ENCODE measurements at places on chromosomes 4 and X. TPM values are rescaled to one million over a fixed set of nuclear protein-coding genes. Genes with fewer than 3 reads are reported as not detected.

DNA sequence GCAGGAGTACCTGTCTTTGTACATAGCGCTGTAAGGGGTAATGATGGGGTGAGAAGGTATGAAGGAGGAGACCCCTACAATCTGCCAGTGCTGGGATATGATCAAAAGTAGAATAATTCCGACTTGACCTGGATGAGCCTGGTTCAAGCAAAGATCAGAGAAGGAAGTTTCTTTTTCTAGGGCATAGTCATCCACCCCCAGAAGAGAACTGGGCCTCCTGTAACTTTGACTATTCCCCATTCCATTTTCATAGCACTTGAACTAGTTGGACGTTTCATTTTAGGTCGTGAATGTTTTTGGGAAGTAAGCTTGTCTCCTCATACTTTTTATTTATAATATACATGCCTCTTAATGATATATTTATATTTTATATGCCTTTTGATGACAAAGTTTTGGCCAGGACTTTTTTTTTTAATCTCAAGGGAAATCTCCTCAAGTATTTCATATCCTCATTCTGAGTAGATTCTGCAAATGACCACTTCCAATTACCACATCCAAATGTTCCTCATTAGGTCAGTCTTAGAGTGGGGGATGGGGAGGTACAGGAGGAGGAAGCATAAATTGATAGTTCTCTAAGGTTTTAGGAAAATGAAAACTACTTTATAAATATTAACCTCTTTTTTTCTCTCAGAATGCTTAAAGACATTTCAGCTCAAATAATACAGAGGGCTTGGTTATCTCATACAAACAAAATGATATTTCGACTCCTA lies 3.5 kb downstream of the CXorf58 start:
- no peak for DNase-seq

- no peak for DNase-seq
Observed at GRCh38 chrX:52585892-52586291, 68.8 kb downstream of the SSX7 start.

- no peak for DNase-seq
Observed at GRCh38 chrX:19214311-19214710, 92.0 kb upstream of the ADGRG2 start.

GRCh38 chr4:25795566-25796454 lies 67.0 kb downstream of the SEL1L3 start:
- no peak for DNase-seq

DNA sequence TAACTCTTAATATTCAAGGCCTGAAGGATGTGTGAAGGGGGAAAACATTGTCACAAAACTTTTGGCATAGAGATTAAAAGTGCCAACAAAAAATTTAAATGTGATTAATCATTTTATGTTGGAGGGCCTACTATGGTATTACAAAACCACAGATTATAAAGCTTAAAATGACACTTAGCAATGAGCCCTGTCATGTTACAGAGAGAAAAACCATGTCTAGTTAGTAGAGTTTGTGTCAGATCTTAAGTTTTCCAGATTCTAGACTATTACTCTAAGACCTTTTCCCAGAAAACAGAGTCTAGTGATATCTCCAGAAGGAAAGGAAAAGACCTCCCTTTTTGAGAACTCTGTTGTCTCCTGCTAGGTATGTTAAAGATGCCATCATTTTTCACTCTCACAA lies 239.1 kb upstream of the DKK2 start:
- no peak for DNase-seq

DNA sequence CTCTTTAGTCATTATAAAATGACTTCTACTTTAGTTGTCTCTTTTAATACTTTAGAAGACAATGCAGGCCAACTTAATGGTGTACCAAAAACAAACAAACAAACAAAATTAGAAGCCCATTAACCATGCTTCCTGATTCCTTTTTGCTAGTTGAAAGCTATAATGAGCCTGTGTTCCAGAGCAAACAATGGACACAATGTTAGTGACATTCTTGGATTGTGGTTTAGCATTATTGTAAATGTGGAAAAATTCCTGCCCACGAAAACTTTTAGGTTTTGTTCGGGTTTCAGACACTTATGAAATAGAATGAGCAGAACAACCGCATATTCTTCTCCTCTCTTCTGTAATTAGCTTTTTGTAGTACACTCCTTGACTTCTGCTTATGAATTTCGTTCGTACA lies 1682.7 kb upstream of the PCDH7 start:
- DNase-seq, result no peak

- no peak for DNase-seq
Observed at GRCh38 chrX:103688946-103689345, 2.4 kb upstream of the MORF4L2 start.

DNA sequence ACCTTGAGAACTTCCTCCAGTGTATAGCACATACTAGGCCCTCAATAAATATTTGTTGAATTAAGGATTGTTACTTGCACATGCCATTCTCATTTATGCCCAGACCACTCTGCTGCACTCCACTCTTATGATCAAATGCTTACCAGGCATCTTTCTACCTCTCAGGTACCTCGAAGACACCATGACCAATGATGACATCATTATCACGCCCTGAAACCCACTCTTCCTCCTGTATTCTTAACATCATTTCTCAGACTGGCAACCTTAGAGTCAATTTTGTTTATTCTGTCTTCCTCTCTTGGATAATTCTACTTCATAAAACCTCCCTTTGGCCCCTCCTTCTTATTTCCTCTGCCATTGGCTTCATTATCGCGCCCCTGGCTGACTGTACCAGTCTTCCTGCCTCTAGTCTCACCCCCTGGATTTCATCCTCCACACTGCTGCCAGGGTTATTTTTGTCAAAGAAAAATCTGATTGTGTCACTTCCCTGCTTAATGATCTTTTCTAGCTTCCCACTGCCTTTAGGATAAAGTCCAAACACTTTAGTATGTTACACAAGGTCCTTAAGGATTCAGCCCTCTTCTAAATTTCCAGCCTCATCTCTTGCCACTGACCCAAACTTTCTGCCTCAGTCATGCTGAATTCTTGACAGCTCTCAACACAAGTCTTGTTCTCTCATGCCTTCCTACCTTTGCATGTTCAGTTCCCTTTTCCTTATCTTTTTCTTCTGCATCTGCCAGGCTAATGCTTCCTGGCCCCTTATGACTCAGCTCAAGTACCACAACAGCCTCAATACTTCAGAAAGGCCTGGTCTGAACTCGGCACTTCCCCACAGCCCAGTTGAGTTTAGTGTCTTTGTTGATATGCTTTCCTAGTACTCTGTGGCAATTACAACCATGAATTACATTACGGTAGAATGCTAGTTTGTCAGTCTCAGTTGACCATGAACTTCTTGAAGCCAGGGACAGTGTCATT lies 45.8 kb downstream of the HDAC8 start:
- no peak for DNase-seq

GRCh38 chr4:98151145-98151924 lies 8.1 kb upstream of the STPG2 start:
- no peak for DNase-seq

DNA sequence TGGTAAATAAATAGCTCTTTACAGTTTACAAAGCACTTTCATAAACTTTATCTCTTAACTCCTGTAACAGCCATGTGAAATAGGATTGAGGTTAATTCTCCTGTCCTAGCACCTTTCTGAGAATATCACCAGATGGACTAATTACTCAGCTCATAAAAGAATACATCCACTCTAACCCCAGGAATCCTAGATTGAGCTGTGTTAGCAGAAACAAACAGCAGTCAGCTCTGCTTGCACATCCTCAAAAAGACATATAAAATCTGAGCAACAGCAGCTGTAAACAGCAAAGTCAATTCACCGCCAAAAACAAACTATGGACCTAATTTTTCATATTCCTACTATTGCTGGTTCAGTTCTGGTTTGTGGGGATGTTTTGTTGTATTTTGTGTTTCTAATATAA lies 182.8 kb downstream of the QDPR start:
- DNase-seq, result no peak

DNA sequence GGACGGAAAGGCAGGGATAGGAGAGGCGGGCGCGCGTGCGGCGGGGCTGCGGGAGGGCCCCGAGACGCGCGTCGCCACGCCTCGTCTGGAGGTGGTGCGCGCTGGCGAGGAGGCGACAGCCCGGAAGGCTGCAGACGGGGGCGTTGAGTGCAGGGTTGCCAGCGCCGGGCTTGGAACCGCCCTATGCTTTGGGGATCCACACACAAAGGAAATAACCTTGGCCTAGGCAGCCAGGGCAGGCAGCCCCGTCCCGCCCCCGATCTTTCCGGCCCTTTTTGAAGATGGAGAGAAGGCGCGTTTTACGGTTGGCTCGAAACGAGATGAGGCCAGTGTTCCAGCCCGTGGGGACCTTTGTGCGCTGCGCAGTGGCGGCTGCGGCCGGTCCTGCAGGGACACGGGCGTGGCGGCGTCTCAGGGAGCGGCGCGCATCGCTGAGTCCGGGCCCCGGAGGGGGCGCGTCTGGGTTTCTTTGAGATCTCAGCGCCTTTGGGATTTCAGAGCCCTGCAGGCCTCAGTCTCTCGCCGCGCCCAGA lies 50.8 kb upstream of the TRIM2 start:
- DNase-seq, result peak; percentile 57

- DNase-seq, result peak; percentile 69
Observed at GRCh38 chr4:128354205-128354821, 66.7 kb upstream of the PGRMC2 start.

GRCh38 chr4:1246901-1247863 lies 1.7 kb downstream of the CTBP1 start:
- DNase-seq, result peak; percentile 35

DNA sequence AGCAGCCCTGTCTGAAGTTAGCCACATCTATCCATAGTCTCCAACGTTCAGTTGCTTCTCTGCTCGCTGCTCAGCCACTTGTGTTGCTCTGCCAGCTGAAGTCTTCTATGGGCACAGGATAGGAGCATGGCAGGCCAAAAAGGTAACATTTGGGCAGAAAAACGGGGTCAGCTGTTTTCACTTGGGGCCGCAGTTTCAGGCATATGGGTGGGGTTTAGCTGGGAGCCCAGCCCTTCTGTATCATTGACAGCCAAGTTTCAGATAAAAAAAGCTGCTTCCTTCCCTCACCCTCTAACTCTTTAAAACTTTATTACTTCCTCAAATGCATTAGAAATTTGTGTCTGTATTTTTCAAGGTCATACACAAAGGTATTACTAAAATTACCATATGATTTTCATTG lies 18.4 kb upstream of the MANBA start:
- DNase-seq, result no peak

DNA sequence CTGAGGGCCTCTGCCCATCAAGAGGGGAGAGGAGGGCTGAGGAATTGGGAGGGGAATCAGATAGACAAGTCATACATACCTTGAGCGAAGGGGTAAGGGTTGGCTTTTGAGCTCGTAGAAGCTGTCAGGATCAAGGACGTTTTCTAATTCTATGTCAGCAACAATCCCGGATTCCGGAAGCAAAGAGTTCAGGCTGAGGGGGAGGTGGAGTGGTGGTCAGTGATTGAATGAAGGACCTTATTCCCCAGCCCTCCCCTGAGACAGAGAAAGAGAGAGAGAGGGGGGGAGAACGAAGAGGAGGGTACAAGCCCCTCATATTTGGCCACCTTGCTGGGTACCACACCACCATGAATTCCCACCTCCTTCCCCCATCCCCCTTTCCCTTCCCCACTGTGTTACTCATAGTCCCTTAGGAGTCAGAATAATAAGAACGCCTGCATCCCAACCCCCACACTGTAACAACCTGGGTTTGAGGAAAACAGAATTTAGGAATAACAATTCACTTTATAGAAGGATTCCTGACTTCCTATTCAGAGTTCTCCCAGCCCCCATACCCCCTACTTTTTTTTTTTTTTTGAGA lies 2.7 kb downstream of the TFE3 start:
- DNase-seq, result no peak

- no peak for DNase-seq
Observed at GRCh38 chr4:3766785-3767569, 792 bp downstream of the ADRA2C start.

- no peak for DNase-seq
Observed at GRCh38 chr4:55014876-55015275, 110.5 kb downstream of the KDR start.

- no peak for DNase-seq
Observed at GRCh38 chr4:73682508-73682907, 57.9 kb upstream of the CXCL8 start.

GRCh38 chr4:137069473-137069872 lies 462.8 kb downstream of the PCDH18 start:
- DNase-seq, result no peak

DNA sequence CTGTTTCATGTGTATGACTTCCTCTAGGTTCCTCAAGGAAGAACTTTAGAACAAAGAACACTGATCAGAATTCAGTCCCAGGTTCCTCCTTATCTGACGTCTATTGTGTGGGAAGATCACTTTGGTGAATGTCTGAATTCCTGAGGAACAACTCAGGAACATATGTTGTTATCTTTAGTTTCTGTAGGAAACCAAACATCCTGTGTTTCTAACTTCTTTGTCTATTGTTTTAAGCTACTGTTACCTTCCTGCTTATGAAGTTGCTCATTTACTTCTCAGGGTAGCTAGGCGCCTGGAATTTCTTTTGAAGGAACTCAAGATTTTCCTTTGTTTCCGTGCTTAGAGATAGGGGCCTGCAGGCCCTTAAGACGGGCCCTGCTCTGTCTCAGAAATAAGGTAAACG lies 46.2 kb downstream of the MAGEB5 start:
- no peak for DNase-seq

- no peak for DNase-seq
Observed at GRCh38 chr4:26362745-26363439, 42.1 kb downstream of the RBPJ start.

GRCh38 chrX:120213438-120214265 lies 37.0 kb upstream of the ZBTB33 start:
- peak; percentile 54 for DNase-seq

Gene MAGEB2
- not detected for total RNA-seq

Gene MSANTD1
- 3.6 TPM for total RNA-seq

Gene CTSO
- total RNA-seq, result 13.7 TPM

Gene TXK
- total RNA-seq, result 0.66 TPM

Gene PLAC1
- not detected for total RNA-seq

Gene KIAA1210
- not detected for total RNA-seq

Gene GRPR
- total RNA-seq, result 5.6 TPM

Gene NMU
- total RNA-seq, result not detected

Gene CT45A5
- total RNA-seq, result not detected

Gene SUPT20HL1
- total RNA-seq, result not detected

Gene KDM5C
- 65.1 TPM for total RNA-seq

Data from body of pancreas (tissue), 4 donors.